ENCODE measurements at places on chromosomes 3 and 15. TPM values are rescaled to one million over a fixed set of nuclear protein-coding genes. Genes with fewer than 3 reads are reported as not detected.

Gene LAMB2
- total RNA-seq = 3.3 TPM

Gene SGO1
- total RNA-seq = 1.5 TPM

Gene SLC12A6
- total RNA-seq = 57.9 TPM

Gene LRRC49
- 5.2 TPM for total RNA-seq

Gene CAPN3
- total RNA-seq = 11.6 TPM

DNA sequence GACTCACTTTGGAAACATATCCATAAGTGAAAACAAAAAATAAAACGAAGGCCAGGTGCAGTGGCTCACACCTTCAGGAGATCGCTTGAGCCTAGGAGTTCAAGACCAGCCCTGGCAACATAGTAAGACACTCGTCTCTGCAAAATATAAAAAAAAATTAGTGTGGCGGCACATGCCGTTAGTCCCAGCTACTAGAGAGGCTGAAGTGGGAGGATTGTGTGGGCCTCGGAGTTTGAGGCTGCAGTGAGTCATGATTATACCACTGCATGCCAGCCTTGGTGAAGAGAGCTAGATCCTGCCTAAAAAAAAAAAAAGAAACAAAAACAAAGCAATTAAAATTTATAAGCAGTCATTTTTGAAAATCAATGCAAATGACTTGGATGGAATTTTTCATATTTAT is 54.7 kb upstream of the NANOGP8 start:
- DNase-seq = no peak

GRCh38 chr15:76376029-76376428 is 39.5 kb downstream of the ISL2 start:
- DNase-seq = no peak

DNA sequence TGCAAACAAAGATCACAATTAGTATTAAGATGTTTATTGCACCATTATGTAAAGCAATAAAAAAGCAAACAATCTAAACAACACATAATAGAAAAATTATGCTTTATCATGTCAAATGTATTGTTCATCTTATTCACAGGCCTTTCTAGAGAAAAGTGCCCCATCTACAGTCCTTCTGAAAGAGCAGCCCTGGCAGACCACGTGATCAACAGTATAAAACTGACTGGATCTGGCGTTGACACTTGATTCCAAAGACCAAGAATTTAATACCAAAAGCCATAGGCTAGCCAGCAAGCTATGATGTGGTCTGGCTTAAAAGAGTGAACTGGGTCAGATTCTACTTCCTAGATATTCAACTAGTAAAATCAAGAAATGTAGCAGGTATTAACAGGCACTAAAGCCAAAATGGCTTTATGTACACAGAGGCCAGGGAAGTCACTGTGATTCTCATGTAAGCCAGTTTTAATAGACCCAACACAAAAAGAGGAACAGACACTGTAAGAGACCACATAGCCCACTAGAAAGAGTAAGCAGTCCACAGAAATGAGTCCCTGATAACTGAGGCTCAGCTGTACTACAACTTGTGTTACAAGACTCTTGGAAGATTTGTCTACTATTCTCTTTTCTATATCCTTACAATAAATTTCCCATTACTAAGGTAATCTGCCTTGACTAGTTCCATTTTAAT is 32.5 kb downstream of the DMXL2 start:
- DNase-seq = no peak

- no peak for DNase-seq
Observed at GRCh38 chr3:152050903-152051302, 177.5 kb downstream of the SUCNR1 start.

DNA sequence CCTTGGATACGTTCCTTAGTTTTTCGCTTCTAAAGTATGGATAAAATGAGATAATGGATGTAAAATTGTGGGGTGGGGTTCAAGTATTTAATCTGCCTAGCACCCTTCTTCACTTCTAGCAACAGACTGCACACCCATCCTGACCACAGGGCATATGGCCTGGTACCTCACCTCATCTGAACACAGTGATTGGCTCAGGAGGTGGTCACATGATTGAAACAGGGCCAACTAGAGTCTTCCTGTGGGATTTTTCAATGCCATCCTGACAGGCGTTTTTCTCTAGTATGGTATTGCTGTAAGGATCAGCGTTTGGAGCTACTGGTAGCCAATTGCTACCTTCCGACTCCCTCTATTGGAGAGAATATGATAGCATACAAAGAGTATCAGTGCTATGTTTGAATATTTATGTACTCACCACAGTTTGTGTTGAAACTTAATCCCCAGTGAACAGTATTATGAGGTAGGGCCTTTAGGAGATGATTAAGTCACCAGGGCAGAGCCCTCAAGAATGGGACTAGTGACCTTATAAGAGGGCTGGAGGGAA is 172.2 kb downstream of the PPM1L start:
- no peak for DNase-seq

DNA sequence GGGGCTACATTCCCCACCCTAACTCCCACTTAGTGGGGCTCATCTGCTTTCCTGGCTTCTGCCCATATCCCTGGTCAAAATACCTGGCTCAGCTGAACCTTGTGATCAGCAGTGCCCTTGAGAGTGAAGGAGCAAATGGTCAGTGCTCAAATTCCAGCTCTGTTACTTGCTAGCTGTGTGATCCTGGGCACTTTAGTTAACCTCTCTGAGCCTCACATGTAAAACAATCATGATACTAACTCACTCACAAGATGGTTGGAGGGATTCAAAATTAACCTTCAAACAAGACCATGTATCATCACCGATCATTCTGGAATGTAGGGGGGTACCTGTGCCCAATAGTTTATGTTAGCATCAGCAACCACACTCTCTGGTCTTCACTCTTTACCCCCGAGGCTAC is 325.6 kb upstream of the TLE3 start:
- no peak for DNase-seq

- peak; percentile 40 for DNase-seq
Observed at GRCh38 chr3:50324351-50325112, 2.0 kb upstream of the HYAL2 start.

GRCh38 chr3:38084334-38085310 is 45.6 kb downstream of the DLEC1 start:
- DNase-seq = no peak

GRCh38 chr3:160400702-160401150 is 1.3 kb downstream of the SMC4 start:
- peak; percentile 7 for DNase-seq

- DNase-seq = no peak
Observed at GRCh38 chr3:189269365-189269764, 97.6 kb downstream of the TPRG1 start.

Data from T-helper 17 cell (primary cell).